ENCODE measurements at places on chromosomes 4 and X. TPM values are rescaled to one million over a fixed set of nuclear protein-coding genes. Genes with fewer than 3 reads are reported as not detected.

Gene SPATA4
- not detected for total RNA-seq

Gene RAB41
- total RNA-seq, result not detected

Gene FHDC1
- 5.3 TPM for total RNA-seq

Gene DMRTC1
- not detected for total RNA-seq

Gene STS
- total RNA-seq, result 2.9 TPM

Gene GAB3
- 1.1 TPM for total RNA-seq

Gene FAM149A
- total RNA-seq, result 11.4 TPM

Gene ELF4
- total RNA-seq, result 9.2 TPM

Gene SGCB
- 3.1 TPM for total RNA-seq

Gene GASK1B
- total RNA-seq, result 13.8 TPM

DNA sequence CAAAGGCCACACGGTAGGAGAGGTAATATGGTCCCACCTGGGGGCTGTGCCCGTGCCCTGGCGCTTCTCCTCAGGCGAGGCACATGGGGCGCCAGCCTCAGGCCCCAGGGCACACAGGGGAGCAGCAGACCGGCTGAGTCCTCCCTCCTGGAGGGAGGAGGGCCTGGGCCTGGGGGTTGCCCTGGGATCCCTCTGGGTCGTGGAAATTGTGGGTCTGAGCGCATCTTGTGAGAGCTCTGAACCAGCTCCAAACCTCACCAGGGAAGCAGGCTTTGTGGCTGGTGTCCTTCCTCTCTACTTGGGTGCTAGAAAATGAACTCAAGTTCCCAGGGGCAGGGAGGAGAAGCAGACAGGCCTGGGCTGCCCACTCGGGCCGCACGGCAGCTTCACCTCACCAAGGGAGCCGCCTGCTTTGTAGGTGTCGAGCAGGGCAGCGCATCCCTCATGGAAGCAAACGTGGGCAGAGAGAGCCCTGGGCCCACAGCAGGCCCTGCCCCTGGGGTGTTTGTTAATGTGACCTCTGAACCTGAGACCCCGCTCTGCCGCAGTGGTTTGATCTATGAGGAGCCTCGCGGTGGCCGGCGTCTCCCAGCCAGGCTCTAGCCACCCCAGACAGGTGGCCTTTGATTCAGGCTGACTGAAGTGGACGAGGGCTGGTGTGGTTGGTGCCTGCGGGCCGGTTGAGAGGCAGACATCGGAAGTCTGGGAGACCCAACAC, 10.8 kb downstream of the HTRA3 start:
- H3K4me1 ChIP-seq, result peaks cover 8% of the 10 kb centered on the region
- H3K36me3 ChIP-seq, result no peaks in the 10 kb centered on the region
- H3K4me3 ChIP-seq, result no peak overlapping the region

DNA sequence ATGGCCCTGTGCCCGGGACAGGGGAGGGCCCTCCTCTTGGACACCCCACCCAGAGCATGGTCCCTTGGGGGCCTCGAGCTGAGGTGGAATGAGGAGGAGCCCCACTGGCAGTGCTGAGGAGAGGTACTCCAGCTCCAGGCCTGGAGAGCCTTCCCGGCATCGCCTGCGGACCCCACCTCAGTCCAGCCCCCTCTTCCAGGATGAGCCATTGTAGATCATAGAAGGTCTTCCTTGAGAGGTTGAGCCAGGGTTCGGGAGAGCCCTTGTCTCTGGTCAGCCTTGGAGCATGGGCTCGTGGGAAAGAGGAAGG, 16.9 kb downstream of the SMIM10L2A start:
- no peak overlapping the region for H3K27ac ChIP-seq
- no peaks in the 10 kb centered on the region for H3K4me1 ChIP-seq
- no peak for DNase-seq
- no peaks in the 10 kb centered on the region for H3K36me3 ChIP-seq
- H3K27me3 ChIP-seq, result no peaks in the 10 kb centered on the region

- H3K4me3 ChIP-seq, result no peak overlapping the region
- no peak overlapping the region for H3K27ac ChIP-seq
- H3K4me1 ChIP-seq, result no peaks in the 10 kb centered on the region
- DNase-seq, result no peak
Measured at GRCh38 chrX:138127314-138127713, 561.4 kb downstream of the ZIC3 start.

DNA sequence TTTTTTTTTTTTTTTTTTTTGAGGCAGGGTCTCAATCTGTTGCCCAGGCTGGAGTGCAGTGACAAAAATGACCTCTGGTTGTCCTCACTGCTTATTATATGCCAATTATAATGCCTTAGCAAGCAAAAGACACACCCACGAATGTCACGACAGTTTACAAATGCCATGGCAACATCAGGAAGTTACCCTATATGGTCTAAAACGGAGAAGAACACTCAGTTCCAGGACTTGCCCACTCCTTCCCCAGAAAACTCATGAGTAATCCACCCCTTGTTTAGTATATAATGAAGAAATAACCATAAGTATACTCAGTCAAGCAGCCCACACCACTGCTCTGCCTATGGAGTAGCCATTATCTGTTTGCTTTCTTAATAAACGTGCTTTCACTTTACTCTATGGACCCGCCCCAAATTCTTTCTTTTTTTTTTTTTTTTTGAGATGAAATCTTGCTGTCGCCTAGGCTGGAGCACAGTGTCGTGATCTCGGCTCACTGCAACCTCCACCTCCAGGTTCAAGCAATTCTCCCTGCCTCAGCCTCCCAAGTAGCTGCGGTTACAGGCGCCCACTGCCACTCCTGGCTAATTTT, 106.2 kb downstream of the SMIM20 start:
- peak overlapping the region; percentile 38 for H3K27ac ChIP-seq
- no peaks in the 10 kb centered on the region for H3K27me3 ChIP-seq
- no peaks in the 10 kb centered on the region for H3K36me3 ChIP-seq

GRCh38 chr4:80539190-80539589, 203.7 kb downstream of the CFAP299 start:
- H3K27ac ChIP-seq, result no peak overlapping the region
- no peak for DNase-seq
- H3K4me3 ChIP-seq, result no peak overlapping the region
- H3K4me1 ChIP-seq, result no peaks in the 10 kb centered on the region
- no peaks in the 10 kb centered on the region for H3K36me3 ChIP-seq
- no peaks in the 10 kb centered on the region for H3K27me3 ChIP-seq

DNA sequence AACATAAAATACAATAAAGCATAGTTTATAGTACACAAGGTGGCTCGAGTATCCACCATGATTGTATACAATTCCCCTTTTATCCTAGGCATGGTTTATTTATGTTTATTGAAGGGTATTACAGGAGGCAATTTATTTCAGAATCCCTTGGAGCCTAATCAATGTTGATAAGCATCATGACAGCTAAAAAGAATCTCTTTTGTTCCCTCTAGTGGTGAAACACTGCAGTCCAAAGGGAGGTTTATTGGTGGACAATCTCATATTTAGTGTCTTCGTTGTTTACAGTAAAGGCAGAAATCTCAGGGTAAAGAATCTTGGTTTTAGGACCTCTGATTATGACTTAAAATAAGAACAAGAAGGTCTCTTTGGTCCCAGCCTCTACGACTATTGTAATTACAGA, 1712.5 kb downstream of the C4orf33 start:
- DNase-seq, result no peak
- H3K27me3 ChIP-seq, result no peaks in the 10 kb centered on the region
- no peak overlapping the region for H3K4me3 ChIP-seq
- H3K4me1 ChIP-seq, result no peaks in the 10 kb centered on the region
- H3K36me3 ChIP-seq, result no peaks in the 10 kb centered on the region
- H3K27ac ChIP-seq, result no peak overlapping the region

DNA sequence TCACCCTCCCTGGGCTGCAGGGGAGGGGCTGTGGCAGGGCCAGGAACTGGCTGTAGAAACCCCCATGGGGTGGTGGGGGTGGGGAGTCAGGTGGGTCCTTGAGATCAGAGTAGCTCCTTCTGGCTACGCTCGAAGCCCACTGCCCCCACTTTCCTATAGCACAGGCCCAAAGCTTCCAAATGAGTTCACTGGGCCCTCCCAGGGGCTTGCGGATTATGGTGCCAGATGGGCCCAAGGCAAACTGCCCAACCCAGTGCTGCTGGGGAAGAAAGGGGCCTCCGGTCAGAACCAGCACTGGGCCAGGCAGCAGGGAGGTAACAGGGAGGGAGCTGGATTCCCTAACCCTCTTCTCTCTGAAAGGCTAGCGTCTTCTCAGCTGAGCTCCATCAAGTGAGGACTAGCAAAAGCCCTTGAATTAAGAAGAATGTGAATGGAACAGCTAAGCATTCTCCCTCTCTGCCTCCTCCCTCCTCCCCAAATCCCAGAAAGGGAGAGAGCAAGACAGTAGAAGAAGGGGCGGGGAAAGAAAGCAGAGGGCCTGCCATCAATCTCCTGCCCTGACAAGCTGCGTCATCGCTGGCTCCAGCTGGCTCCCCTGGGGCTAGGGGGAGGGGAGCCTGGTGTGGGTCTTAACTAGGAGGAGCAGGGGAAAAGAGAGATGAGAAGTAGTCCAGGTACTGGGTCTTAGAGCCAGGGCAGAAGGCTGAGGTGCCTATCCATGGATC, 34.7 kb downstream of the FRMPD3 start:
- H3K27ac ChIP-seq, result peak overlapping the region; percentile 33
- peaks cover 19% of the 10 kb centered on the region for H3K4me1 ChIP-seq

DNA sequence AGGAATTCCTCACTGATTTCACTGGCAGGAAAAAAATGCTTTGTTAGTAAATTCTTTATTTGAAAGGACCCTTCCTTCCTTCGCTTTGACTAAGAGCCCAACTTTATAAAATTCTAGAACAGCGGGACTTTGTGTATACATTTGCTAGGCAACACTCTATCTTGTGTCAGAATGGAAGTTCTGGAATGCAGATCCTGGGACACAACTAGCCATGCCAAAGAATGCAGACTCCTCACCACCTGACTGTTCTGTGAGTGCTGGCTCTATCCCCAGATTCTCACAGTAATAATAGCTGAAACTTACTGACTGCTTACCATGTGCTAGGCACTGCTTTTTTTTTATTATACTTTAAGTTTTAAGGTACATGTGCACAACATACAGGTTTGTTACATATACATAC, 73.3 kb upstream of the ZDHHC15 start:
- H3K36me3 ChIP-seq, result no peaks in the 10 kb centered on the region
- no peak overlapping the region for H3K4me3 ChIP-seq
- H3K4me1 ChIP-seq, result no peaks in the 10 kb centered on the region

DNA sequence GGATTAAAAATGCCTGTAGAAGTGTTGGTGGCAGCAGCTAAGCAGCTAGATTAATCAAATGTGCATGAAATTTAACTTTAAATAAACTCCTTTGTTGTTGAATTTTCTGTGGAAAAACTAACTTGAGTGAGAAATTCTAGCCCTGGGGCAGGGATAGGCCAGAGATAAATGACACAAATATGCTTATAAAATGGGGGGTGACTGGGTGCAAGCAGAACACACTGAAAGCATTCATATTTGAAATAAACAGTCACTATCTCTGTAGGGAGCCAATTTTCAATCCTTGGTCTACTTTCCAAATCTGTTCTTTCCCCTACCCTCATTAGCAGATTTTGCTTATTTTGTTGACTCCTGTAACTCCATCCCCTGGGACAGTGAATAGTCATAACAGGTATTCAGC, 47.9 kb downstream of the RBPJ start:
- no peak overlapping the region for H3K27ac ChIP-seq
- H3K4me3 ChIP-seq, result no peak overlapping the region
- no peaks in the 10 kb centered on the region for H3K27me3 ChIP-seq

- H3K36me3 ChIP-seq, result peaks cover 5% of the 10 kb centered on the region
- no peaks in the 10 kb centered on the region for H3K4me1 ChIP-seq
Measured at GRCh38 chr4:155342142-155342541, 34.6 kb downstream of the MAP9 start.

- no peak for DNase-seq
- H3K27me3 ChIP-seq, result no peaks in the 10 kb centered on the region
- H3K36me3 ChIP-seq, result no peaks in the 10 kb centered on the region
- no peak overlapping the region for H3K4me3 ChIP-seq
Measured at GRCh38 chr4:184621518-184621917, 27.7 kb downstream of the CASP3 start.

- H3K4me1 ChIP-seq, result no peaks in the 10 kb centered on the region
- H3K36me3 ChIP-seq, result no peaks in the 10 kb centered on the region
- DNase-seq, result no peak
- no peak overlapping the region for H3K27ac ChIP-seq
- H3K4me3 ChIP-seq, result no peak overlapping the region
Measured at GRCh38 chr4:101528526-101528925, 181.2 kb upstream of the PPP3CA start.

- H3K27ac ChIP-seq, result no peak overlapping the region
- no peaks in the 10 kb centered on the region for H3K4me1 ChIP-seq
- no peaks in the 10 kb centered on the region for H3K27me3 ChIP-seq
- no peaks in the 10 kb centered on the region for H3K36me3 ChIP-seq
Measured at GRCh38 chrX:78168065-78168464, 28.6 kb upstream of the TAF9B start.

- no peak overlapping the region for H3K4me3 ChIP-seq
- H3K4me1 ChIP-seq, result no peaks in the 10 kb centered on the region
- H3K36me3 ChIP-seq, result no peaks in the 10 kb centered on the region
- DNase-seq, result no peak
Measured at GRCh38 chr4:19675172-19675811, 576.4 kb upstream of the SLIT2 start.

DNA sequence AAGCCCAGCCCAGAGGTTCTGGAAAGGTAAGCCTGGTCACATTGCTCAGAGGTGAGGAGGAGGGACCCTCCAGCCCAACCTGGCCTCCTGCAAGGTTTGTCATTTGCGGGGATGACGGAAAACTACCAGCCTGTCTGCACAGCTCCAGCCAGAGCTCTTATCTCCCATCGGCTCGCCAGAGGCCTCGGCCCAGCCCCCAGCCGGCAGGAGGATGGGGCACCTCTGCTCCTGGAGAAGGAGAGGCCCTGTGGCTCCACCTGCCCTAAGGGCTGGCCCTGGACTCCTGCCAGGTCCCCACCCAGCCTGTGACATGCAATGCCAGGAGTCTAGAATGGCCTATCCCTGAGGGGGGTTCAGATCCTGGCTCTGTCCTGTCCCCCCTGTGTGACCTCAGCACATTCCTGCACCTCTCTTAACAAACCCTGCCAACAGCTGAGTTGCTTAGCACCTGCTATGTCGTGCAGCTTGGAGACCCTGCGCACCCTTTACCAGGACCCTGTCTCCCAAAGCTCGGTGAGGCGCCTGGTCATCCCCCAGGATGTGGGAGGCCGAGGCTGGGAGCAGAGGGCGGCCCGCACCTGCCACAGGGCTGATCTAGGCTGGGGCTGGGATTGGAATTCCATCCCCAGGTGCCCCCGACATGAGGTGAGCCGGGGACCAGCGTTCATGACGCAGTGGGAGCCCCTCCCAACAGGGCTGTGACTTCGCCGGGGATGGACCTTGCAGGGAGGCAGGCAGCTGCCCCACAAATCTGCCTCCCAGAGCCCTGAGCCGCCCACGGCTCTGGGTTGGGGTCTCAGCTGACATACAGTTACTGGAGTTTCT, 14.4 kb downstream of the ADRA2C start:
- no peak overlapping the region for H3K4me3 ChIP-seq
- H3K27me3 ChIP-seq, result peaks cover 82% of the 10 kb centered on the region
- no peak overlapping the region for H3K27ac ChIP-seq
- peaks cover 9% of the 10 kb centered on the region for H3K4me1 ChIP-seq

- peaks cover 16% of the 10 kb centered on the region for H3K4me1 ChIP-seq
- no peaks in the 10 kb centered on the region for H3K27me3 ChIP-seq
- DNase-seq, result no peak
- no peak overlapping the region for H3K4me3 ChIP-seq
- H3K27ac ChIP-seq, result no peak overlapping the region
Measured at GRCh38 chr4:76856243-76857073, 41.5 kb downstream of the SOWAHB start.
